ENCODE measurements at places on chromosomes 11 and 22.

DNA sequence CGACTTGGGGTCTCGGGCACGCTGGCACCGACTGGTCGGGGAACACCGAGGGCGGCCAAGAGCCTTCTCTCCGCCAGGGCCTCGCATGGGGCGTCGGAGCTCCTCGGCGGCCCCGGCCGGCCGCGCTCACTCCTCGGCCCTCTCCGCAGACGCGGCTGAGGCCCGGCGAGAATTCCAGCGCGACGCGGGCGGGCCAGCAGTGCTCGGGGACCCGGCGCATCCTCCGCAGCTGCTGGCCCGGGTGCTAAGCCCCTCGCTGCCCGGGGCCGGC is 5.6 kb downstream of the TBX1 start:
- DNase-seq: no peak

DNA sequence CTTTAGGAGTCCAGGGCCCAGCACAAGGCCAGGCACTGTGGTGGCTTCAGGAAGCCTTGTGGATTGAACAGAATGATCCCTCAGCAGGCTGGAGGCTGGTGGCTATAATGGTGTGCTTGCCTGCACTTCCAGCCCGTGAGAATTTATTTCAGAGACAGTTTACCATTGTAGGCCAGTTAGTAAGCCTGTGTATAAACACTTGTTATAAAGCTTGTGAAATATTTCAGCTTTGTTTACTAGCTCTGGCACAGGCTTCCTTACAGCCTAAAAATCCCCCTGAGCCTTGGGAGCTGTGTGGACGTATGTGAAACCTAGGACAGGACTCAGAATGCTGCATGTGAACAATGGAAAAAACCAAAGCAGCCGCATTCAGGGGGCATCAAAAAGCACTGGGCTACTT is 26.6 kb upstream of the ACER3 start:
- no peak for DNase-seq

- DNase-seq: no peak
These were observed 15.4 kb downstream of the ARHGEF17 start for GRCh38 chr11:73323464-73323863.

- no peak for DNase-seq
These were observed 23.1 kb upstream of the ANO5 start for GRCh38 chr11:22169833-22170232.

DNA sequence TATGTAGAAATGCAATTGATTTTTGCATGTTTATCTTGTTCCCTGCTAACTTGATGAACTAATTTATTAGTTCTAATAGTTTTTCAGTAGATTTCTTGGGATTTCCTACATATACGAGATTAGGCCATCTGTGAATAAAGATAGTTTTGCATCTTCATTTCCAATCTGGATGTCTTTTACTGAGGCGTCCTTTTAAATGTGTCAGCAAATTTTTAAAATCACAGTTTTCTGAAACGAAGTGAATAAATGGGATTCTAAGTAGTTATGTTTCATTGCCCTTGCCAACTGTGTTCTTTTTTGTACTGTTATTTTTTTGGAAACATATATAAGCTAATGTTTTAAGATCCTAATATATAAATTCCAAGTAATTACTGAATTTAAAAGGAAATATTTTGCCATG is 50.0 kb downstream of the CYP2R1 start:
- no peak for DNase-seq

DNA sequence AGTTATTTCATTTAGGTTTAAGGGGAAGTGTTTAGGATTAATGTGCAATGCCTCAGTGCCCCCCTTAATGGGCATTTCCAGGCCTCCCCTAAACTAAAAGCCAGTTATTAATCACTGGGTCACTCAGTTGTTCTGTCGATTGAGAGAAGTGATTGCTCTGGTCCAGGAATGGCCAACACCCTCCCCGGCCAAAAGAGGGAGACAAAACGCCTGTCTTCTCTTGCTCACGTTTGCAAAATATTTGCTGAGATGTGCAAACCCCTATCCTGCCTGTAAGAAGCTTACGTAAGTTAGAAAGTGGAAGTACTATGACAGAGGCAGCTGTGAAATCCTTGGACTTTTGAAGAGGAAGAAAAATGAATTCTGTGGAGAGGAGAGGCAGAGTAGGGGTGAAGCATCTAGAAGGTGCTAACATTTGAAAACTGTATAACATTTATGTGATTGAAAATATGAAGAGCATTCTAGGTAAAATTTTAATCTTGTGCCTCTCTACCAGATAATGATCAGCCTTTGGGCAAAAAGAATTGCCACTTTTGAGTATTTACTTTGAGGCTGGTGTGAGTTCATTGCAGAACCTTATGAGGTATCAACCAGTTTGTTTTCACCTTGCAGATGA is 37.7 kb downstream of the NTM start:
- DNase-seq: no peak

DNA sequence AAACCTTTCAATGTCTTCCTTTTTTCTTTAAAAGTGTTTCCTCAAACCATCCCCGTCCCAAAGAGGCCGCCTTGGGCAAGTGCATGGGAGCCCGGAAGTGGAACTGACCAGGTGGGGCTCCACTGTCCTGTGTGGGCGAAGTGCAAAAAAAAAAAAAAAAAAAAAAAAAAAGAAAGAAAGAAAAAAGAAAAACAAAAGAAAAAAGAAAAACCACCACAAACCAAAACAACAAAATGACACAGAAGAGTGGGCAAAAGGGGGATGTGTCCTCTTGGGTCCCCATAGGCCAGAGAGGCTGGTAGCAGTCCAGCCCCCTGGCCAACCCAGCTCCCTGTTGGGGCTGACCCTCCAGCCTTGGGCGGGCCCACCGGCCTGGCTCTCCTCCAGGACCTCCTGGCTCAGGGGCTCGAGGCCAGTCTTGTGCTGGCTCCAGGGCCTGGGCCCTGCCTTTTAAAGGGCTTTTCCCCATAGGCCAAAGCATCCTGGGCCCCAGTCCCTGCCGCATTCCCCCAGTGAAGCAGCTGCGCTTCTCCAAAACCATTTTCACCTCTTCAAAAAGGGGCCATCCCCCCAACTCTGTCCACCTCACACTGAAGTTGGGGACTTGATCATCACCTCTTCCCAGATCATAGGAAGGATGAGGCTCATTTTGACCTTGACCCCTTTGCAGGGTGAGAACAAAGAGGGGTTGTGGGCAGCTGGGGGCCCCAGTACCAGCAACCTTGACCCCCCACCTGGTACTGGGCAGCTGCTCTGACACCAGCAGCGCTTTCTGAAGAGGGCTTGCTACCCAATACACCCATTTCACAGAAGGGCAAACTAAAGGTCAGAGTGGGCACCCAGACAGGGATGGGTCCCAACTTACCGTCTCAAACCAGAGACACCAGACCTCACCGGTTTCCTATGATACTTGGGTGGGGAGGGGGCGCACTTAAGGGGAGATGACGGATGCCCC is 9.4 kb downstream of the CBX6 start:
- DNase-seq: no peak

DNA sequence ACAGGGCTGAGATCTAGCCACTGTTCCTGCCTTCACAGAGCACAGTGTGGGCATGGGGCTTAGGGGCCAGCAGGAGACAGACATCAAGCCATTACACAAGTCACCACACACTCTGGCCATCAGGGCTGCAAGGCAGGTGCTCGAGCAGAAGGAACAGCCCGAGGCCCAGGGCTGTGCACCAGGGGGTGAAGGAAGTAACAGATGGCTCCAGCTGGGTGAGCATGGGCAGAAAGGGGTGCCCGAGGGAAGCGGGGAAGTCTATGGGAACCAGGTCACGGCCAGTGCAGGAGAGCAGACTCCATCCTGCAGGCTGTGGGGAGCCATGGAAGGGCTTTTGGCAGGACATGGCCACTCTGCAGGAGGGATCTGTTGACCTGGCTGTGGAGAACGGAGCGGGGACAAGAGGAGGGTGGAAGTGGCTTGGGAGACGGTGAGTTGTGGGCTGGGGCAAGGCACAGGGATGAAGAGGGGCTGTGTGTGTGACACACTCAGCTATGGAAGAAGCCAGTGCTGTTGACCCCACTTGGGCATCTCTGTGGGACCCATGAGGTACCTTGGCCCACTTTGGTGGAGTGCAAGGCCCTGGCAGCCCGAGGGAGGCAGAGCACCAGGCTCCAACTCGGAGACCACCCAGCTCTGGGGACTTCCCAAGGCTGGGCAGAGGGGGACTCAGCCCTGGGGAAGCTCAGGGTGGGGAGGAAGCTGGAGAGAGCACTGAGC is 3.6 kb downstream of the C11orf68 start:
- DNase-seq: no peak

DNA sequence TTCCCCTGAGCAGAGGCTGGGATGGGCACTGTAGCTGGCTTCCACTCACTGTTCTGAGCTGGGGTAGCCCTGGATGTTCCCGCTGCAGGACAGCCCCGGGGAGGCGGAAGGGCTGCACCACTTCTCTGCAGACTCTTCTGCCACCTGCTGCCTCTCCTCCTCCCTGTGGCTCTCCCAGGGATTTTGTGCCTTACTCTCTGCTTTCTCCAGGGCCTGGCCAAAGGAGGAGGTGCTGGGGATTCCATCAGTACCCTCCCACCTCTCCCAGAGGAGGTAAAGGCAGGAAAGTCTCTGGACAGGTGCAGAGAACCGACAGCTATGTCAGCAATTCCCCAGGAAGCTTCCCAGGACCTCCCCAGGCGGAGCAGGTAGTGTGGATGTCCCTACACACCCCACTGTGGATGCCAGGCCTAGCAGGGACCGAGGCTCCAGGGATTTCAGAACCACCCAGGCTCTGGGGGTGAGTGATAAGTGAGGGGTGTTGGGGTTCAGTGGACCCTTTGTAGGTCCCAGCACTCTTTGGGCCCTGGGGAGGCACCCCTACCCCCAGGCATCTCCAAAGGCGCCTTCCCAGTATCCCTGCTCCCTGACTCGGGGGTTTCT is 11.3 kb downstream of the DUSP8 start:
- no peak for DNase-seq

DNA sequence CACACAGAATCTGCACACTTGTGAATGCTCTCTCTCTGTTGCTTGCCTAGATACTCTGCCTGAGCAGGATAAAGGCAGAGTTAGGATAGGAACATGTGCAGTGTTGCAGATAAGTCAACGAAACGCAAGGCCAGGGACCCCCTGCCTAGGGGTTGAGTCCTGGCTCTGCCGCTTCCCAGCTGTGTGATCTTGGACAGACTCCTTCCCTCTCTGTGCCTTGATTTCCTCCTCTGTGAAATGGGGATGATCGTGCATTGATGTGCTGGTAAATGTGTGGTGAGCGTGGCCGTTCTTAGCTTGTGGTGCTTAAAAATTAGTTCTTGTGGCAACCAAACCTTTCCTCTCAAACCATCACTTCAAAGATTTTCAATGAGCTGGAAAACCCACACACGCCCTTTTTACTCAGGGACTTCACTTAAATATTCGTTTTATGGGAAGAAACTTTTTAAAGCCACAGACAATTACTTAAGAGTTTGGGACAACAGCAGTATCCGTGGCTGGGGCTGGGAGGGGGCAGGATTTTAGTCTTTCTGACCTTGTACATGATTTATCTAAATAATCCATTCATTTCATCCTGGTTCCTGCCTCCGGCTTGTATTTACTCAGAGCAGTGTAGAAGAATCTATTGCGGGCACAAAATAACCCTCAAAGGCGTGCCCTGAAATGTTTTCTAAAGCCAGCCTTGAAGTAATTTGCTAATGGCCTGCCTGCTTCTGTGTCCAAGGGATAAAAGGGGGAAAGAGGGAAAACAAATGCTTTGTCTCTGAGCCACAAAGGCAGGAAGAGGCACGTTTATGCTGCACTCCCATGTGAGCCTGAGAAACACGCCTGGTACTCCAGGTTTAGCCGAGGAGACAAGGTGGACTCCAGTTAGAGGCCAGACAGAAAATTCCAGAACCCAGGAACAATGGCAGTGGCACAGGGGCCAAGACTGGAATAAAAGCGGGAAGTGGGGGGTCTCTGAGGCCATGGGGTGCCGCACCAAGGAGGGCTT is 85.0 kb upstream of the CRYBB3 start:
- no peak for DNase-seq

- DNase-seq: no peak
These were observed 46.2 kb downstream of the FAM83F start for GRCh38 chr22:40040927-40041326.

- DNase-seq: no peak
These were observed 27.8 kb upstream of the LMO2 start for GRCh38 chr11:33919645-33920044.

GRCh38 chr11:47111318-47111804 is 65.3 kb downstream of the ARFGAP2 start:
- DNase-seq: no peak

DNA sequence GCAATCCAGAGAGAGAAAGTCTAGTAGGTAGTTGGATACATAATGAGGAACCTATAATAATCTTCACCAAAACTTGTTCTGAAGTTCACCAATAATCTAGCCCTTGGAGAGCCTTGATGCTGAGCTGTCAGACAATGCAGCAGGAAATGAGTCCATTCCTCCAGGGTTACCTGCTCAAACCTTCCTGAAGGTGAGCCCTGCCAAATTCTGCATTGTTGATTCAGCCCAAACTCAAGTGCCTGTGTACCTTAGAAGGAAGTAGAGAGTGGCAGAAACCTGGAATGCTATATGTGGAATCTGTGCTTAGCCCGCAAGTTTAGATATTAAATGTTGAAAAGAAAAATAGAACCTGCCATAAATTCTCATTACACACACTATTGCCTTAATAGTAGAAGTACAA is 77.4 kb upstream of the SPON1 start:
- DNase-seq: no peak

DNA sequence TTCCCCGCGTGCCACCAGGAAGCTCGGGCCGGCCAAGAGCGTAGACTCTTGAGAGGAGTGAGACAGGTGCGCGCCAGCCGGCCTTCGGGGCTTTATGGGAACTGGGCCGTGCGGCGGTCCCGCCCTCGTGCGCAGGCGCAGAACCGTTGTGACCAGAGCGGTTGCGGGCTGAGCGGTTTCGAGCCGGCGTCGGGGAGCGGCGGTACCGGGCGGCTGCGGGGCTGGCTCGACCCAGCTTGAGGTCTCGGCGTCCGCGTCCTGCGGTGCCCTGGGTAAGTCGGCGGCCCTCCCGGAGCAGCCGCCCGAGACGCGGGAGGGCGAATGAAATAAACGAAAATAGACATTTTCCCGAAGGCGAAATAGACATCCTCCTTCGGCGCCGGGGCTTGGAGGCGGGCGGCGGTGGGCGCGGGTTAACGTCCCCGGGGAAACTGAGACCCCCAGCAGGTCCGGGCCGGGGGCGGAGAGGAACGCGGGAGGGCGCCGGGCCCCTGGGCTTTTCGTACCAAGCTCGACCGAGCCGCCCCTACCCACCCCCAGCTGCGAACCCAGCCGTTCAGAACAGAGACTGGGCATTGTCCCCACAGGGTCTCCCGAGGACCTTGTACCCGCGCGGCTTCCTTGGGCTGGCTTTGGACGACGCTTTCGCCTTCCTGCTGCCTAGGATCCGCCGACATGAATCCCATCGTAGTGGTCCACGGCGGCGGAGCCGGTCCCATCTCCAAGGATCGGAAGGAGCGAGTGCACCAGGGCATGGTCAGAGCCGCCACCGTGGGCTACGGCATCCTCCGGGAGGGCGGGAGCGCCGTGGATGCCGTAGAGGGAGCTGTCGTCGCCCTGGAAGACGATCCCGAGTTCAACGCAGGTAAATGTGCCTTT is at the start of gene ASRGL1:
Gene ASRGL1, plus strand, starts transcription at position 146 of the 879 bp plus-strand sequence. Its CDS starts 530 bp downstream, at position 676.
- peak; percentile 51 for DNase-seq

All from stimulated activated CD8-positive, alpha-beta memory T cell treated with anti-CD3 and anti-CD28 coated beads, Interleukin-15, amount 100 ng/mL, for 24 hours (primary cell).